CD4-positive, alpha-beta T cell treated with Interleukin-21 for 1 hour (primary cell): ENCODE measurements at places on chromosomes 2 and 18.

DNA sequence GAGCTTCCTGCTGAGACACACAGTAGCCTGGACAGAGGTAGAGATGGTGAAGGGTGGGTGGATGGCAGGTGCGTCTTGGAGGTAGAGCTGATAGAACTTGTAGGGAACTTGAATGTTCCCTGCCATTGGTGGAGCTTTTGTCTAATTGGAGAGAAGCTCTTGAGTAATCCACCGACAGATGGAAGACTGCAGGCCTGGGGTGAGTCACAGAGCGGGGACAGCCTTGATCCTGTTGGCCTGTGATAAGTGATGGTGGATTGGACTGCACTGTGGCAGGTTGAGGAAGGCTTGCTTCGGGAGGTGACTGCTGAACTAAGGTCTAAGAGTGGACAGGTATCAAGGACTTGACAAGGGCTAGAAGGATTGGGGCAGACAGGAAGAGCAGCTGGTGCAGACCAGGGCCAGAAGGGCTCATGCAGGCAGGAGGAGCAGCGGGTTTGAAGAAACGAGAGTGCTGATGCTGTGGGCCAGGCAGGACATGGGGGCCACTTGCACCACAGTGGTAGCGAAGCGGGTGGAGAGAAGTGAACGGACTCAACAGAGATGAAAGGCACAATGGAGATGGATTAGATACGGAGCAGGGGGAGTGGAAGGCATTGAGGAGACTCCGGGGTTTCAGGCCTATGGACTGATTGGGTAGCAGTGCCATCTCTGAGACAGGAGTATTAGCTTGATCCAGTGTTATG is 16.3 kb downstream of the CABLES1 start:
- DNase-seq = no peak

GRCh38 chr2:143940720-143941119 is 579.2 kb downstream of the ZEB2 start:
- no peak for DNase-seq

DNA sequence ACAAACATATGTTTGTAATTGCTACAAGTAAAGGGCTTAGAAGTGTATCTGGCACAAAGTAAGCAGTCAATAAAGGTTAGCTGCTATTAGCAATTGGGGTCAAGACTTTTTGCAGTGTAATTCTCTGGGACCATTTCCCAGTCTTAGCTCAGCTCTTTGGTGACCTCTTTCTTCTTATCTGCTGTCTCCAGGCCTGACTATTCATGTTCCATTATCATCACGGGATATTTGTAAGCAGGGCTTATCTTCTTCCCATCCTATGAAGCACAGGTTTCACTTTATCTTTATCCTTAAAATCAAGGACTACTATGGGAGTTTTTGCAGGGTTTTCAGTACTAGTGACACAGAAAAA is 131.7 kb downstream of the DOCK10 start:
- no peak for DNase-seq

DNA sequence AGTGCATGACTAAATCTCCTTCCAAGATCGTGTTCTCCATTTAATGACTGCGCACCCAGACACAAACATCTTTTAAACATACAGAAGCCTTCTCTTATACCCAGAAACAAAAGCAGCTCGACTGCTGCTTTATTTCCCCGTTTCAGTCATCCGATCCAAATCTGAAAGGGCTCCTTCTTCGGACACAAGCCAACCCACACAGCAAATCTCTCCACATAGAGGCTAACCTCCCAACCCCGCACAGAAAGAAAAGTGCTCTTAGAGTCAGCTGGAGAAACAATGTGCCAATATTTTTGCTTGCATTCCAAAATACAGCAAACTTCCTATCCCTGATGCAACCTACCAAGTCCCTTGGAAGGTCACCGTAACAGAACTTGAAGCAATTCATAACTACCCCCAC is 29.1 kb downstream of the GAREM1 start:
- DNase-seq = no peak

DNA sequence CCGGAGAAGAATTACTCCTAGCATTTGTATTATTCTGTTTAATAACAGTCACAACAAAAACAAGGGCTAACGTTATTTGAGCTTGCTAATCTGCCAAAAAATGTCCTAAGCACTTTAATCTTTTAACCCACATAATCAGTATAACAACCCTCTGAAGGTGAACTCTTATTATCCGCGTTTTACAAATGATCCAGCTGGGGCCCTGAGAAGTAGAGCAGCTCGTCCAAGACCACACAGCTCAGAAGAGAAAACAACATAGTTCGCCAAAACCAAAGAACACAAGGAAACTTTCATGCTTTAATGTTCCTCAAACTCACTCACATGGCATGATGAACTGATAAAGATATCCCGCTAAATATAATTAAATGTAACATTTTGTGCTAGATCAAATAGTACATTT is 159.7 kb upstream of the ZNF236 start:
- DNase-seq = no peak

DNA sequence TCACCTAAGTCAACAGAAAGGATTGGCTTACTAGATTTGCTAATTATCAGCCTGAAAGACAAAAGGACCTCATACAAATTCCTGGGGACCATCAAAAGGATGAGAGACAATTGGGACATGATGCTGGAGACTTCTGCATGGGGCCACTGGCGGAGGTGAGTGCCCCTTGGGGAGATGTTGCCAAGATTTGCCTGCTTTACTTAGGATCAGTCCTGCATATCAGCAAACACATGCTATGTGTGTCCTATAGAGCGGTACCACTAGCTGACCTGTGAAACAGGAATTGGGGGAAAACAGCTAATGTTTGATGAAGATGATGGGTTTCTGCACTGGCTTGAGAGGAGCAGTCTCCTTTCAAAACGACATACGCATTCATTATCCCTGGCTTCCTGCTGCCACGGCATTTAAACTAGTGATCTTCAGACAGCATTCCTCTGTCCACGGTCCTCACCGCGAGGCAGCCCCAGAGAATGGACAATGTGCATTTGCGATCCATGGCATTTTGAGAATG is 104.2 kb downstream of the TGIF1 start:
- DNase-seq = no peak

GRCh38 chr2:18722101-18722500 is 132.7 kb upstream of the NT5C1B start:
- DNase-seq = no peak

GRCh38 chr2:11093467-11093866 is 61.8 kb upstream of the SLC66A3 start:
- no peak for DNase-seq

- DNase-seq = no peak
These were observed 279.9 kb upstream of the NCKAP5 start for GRCh38 chr2:133848111-133848649.
